Esophagus squamous epithelium (tissue), 5 donors: ENCODE measurements at places on chromosomes 12 and 14.

DNA sequence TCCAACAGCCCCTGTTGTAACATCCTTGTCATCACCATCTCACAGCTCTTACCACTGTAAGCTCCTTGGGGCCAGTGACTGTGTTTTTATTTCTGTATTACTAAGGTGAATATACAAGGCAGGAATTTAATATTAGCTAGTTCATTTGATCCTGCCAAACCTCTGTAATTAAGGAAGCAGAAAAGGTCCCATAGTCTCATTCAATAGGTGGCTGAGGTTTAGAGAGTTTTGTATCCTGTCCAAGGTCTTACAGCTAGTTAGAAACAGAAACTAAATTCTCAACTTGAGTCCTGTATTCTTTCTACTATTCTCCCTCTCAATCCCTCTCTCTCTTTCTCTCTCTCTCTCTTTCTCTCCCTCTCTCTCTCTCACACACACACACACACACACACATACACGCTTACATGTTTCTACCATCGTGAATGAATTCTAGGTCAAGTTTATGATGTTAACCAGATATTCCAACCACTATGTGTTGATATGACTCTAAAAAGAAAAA is 543 bp upstream of the GLIPR1 start:
- DNase-seq: no peak

- no peak for DNase-seq
Observed at GRCh38 chr12:94872971-94873733, 130.3 kb downstream of the NDUFA12 start.

- no peak for DNase-seq
Observed at GRCh38 chr12:2290091-2290490, 237.3 kb downstream of the CACNA1C start.

DNA sequence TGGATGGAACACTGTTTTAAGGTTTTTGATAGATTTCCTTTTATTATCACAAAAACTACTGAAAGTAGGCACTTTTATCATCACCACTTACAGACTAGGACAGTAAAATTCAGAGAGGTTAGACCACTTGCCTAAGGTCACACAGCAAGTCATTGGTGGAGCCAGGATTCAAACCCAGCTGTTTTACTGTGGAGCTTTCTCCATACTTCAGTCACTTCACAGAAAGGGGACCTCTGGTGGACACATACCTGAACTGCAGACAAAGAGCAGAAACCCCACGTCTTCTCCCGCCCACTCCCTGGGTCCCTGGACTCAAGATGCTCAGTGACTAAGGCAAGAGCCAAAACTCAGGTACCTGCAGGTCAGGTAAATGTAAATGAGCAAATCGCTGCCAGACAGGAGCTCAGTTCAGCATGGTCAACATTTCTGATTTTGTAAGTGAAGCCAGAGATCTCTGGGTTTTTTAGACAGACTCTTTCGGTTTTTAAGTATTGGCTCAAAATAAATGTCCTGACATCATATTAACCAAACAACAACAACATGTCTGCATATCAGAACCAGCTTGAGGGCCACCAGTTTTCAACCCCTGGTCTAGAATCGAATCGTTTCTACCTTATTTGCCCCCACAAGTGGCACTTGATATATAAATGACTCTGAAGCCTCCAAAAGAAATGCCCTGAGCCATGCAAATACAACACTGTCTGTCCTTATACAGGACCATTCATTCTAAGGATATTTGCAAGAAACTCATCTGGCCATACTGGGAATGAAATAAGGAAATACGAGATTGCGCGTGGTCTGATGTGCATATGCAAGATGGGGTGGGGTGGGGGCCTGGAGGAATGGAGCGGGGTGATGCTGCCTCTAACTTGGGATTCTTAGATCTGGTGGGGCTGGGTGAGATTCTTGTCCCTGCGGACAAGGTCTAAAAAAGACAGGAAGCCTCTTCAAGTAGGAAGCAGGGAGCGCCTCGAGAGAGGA is 110.9 kb downstream of the KSR2 start:
- DNase-seq: no peak
